ENCODE measurements at places on chromosomes 1 and 21. TPM values are rescaled to one million over a fixed set of nuclear protein-coding genes. Genes with fewer than 3 reads are reported as not detected.
A peak's percentile ranks its signal among the peaks of the same experiment; 100 is the strongest.

The TBX19 gene
- 0.14 TPM for polyA plus RNA-seq

GRCh38 chr1:206982216-206982615 is 12.0 kb upstream of the FCAMR start:
- no peaks in the 10 kb centered on the region for H3K4me1 ChIP-seq
- no peak overlapping the region for H3K27ac ChIP-seq
- DNase-seq = no peak
- no peaks in the 10 kb centered on the region for H3K36me3 ChIP-seq

The SH2D1B gene
- 2.9 TPM for polyA plus RNA-seq

DNA sequence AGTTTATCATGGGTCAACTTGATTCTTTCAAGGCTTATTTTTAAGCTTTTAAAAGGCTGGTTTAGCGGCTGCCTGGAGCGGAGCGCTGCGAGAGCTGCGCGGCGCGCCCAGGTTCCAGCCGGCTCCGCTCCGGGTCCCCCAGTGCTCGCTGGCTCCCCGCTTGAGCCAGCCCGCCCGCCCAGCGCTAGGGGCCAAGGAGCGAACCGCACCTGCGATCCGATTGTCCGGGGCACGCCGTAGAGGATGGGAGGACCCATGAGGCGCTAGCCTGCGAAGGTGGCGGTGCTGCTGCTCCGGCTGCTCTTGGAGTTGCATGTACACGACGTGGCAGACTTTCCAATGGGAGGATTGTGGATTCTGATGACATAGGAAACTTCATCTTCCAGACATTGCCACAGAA is 9.9 kb upstream of the CFHR4 start:
- DNase-seq = no peak
- no peaks in the 10 kb centered on the region for H3K4me1 ChIP-seq
- no peak overlapping the region for H3K4me3 ChIP-seq
- H3K27me3 ChIP-seq = no peaks in the 10 kb centered on the region
- H3K36me3 ChIP-seq = no peaks in the 10 kb centered on the region

DNA sequence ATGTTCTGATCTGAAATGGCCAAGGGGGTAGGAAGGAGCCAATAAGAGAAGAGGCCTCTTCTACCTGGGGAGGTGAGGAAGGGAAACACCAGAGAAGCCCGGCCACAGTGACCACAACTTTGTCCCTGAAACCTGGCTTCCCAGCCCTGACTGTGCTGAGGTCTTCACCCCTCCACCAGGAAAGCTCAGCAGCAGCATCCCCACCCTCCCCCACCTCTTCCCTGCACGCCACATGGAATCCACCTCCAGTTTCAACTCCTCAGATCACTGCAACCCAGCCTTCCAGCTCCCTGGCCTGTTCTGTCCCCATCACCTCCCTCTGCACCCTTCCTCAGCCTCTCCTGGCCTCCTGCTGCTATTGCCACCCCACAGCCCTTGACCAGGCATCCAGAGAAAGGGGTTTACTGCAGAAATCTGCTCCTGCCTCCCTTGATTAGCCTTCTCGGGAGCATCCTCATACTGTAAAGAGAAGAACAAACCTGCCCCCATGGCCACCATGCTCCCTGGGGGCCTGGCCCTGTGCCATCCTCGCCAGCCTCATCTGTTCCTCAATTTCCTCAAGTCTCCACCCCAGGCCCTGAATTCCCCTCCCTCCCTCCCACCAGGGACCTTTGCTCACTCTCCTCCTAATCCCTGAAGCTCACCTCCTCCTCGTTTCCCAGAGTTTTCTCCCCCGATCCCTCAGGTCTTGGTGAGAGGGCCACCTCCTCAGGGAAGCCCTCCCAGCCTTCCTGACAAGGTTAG is 450.9 kb downstream of the MATN1 start:
- H3K4me1 ChIP-seq = no peaks in the 10 kb centered on the region
- no peak overlapping the region for H3K4me3 ChIP-seq
- peaks cover 6% of the 10 kb centered on the region for H3K27me3 ChIP-seq
- no peak overlapping the region for H3K27ac ChIP-seq
- DNase-seq = peak; percentile 21
- no peaks in the 10 kb centered on the region for H3K36me3 ChIP-seq

All from psoas muscle (tissue), 8 donors.